ENCODE measurements at places on chromosomes 1 and 21.
A peak's percentile ranks its signal among the peaks of the same experiment; 100 is the strongest.

GRCh38 chr1:174217787-174218574 lies 58.7 kb downstream of the RABGAP1L start:
- DNase-seq = peak; percentile 30

- DNase-seq = peak; percentile 63
Observed at GRCh38 chr1:38183096-38183495, 136.5 kb upstream of the POU3F1 start.

GRCh38 chr1:108813326-108813725 lies 43.6 kb downstream of the AKNAD1 start:
- no peak for DNase-seq

DNA sequence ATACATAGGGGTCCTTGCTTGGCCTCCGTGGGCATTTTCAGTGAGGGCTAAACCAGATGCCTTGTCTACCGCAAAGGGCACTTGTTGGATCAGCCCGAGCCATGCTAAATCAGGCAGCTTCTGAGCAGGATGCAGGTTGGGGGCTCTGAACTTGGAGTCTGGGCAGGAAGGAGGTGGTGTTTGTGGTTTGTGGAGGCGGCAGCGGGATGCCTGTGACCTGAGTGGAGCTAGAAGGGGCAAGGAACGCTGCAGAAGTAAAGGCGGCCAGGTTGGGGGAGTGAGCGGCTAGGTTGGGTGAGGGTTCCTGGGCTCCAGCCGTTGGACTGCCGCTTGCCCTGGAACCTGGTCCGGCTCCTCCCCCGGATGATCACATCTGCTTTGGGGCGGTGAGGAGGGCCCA lies 183.9 kb downstream of the CAMTA1 start:
- no peak for DNase-seq

DNA sequence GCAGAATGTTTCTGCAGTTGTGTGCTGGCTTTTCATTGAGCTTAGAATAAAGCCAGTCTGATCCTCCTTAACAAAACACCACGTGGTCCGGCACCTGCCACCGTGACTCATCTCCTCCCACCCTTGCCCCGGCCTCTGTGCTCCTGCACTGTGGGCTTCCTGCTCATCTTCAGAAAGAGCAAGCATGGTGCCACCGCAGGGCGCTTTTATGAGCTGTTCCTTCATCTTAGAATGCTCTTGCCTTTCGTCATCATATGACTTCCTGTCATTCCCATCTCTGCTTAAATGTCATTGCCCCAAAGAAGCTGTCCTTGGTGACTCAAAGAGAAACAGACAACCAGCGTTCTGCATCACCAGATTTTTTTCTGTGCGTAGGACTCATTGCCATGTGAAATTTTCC lies 117.8 kb downstream of the HHAT start:
- no peak for DNase-seq

DNA sequence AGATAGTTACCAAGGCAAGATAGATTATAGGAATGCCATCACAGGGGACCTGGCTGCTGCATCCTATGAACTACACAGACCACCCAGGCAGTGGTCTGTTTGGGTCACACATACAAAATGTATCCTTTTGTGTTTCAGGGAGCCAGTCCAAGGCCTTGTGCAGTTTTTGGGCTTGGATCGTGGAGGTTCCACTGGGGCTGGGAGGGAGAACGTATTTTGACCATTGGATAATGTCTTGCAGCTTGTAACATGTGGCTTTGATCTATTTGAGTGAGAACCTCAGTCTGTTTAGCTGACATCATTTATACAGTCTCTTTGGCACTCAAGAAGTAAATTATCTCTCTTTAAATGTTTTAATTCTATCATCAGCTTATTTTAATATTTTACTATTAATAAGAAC lies 147.3 kb downstream of the DUSP10 start:
- DNase-seq = no peak

DNA sequence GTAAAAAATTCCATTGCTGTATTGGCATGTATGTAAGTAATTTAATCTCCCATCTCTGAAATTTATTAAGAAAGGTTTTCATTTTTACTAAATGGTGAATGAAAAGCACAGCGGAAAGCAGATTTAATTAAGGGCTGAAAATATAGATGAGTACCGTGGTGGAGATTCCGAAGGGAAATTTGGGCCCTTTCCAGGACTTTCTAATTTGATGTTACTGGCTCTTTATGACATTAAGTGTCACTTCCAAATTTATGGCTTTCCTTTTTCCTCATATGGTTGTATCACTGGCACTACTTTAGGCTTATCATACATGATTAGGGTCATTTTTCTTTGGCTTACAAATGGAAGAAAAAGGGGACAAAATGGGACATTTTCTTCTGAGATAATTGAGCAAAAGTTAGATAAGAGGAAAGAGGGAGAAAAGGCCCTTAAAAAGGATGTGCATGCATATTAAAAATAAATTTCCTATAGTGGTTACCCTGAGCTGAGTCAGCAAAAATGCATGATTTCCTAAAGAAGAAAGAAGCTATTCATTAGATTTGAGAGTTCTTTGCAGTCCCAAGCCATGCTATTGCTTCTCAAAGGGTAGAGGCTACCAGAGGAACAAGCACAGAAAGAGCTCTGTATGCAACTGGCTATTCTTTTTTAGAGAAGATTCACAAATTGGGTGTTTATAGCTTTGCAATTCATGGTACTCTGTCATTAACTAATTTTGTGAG lies 74.9 kb upstream of the CNIH3 start:
- DNase-seq = no peak

DNA sequence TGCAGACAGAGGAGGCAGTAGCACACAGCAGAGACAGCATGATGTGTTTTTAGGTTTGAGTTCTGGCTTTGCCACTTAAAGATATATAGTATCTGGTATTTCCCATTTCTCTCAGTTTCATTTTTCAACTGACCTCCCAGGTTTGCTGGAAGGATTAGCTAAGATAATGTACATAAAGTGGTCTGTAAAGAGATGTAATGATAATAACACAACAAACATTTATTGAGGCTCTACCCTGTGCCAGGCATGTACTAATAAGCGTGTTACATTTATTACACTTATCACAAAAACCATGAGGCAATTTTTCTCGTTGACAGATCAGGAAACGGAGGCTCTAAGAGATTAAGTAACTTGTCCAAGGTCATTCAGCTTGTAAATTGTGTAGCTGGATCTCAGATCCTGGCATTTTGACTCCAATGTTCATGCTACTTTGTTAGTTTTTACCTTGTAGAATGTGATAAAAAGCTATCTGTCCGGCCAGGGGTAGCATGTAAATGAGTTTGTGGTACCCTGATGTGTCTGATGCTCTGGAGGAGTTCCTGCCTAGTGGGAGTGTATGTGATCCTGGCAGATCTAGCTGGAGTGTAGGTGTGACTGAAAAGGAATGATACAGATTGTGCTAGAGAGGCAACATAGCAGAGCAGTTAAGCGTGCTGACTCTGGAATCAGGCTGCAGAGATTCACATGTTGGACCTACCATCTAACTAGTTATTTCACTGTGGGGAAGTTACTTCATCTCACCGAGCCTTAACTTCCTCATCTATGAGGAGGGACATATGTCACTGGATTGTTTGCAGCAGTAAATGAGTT lies 146.6 kb downstream of the VPS13D start:
- no peak for DNase-seq

DNA sequence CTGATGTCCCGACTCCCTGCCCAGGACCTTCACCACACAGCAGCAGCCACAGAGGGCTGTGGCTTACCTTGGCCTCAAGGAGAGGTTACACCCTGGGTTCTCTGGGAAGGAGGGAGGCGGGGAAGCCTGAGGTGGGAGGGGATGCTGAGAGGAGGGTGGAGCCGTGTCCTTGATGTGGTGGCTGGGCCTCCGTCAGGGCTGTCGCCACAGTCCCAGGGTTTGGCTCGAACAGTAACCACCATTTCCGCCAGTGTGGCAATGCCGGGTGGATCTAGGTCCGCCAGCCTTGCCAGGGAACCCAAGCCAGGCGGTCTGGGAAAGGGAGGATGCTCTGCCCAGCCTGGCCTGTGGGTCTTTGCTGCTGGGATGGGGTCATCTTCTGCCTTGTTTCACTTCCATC lies 18.4 kb upstream of the CDCA8 start:
- no peak for DNase-seq

DNA sequence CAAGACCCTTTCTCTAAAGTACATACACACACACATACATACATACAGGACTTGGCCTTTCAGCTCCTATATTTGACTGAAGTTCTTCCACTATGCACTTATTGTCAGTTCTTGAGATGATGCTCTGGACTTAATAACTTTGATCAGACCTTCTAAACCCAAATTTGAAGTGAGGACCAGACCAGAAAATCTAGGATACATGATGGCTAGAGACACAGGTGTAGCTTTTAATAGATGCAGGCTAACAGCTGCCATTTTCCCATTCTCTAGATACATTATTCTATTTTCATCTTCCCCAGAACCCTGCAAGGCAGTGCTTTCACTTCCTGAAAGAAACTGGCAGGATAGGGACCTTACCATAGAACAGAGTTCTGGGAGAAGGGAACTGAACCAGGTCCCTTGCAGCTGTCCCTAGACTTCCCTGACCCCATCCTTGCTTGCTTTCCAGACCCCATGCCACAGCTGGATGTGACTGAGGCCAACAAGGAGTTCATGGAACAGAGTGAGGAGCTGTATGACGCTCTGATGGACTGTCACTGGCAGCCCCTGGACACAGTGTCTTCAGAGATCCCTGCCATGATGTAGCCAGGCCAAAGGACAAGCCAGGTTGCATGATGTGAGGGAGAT lies 14.9 kb upstream of the RAB42 start:
- DNase-seq = no peak

DNA sequence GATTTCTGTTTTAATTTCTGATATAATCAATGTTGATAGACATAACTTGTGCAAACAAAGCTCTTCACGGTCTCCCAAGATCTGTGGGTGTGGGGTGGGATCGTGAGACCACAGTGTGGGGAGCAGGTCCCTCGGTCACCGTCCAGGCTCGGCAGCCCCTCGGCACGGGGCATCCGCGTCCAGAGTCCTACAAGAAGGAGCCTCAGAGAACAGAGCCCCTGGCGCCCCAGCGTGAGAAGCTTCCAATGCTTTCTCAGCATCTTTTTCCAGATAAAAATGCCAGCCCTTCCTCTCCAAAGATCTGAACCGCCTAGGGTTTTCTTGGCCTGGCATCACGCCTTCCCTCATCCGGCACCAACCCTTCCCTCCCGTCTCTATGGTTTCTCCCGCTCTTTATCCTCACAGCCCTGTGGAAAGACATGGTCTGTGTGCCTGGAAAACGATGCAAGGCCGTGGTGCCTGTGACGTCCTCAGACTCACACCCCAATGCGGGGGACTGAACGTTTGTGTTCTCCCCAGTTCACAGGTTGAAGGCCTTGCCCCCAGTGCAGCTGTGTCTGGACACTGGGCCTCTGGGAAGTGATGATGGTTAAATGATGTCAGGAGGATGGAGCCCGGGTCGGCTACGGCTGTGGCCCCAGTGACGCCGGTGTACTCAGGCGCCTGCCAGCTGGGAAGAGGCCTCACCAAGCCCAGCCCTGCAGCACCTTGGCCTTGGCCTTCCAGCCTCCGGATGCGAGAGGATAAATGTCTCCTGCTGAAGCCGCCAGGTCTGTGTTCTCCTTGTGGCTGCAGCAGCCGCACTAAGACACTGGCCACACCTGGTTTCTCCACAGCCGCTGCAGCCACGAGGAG lies 45.9 kb upstream of the COL6A2 start:
- no peak for DNase-seq

GRCh38 chr1:92817986-92818764 lies 13.7 kb upstream of the RPL5 start:
- no peak for DNase-seq

DNA sequence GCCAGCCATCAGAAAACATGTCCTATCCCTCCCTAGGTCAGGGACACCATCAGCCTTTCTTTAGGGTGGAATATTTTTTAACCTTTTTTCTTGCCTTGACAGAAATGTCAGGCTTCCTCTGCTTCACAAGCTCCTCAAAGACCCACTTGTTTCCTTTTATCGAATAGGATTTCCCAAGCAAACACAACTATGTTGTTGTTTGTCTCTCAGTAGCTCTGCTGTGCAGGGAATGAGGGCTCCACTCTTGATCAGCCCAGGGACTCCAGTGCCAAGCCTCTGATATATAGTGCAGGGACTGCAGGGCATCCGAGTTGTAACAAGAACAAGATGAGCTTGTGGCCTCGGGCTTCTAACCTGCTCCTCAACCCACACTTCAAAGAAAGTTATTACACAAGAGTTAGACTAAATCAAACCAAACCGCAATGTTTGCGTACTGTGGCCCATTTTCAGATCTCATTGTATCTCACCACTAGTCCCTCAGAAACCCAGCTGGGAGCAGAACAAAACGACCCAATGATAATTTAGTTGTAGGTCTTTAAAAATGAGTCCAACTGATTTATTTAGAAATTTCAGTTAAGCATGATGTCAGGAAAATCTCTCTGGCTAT lies 108.1 kb downstream of the ATG4C start:
- no peak for DNase-seq

GRCh38 chr21:42127164-42128150 lies 56.3 kb downstream of the UMODL1 start:
- DNase-seq = no peak

GRCh38 chr1:79373481-79374125 lies 367.1 kb upstream of the ADGRL4 start:
- DNase-seq = no peak

- no peak for DNase-seq
Observed at GRCh38 chr1:234606784-234607108, 3.2 kb downstream of the IRF2BP2 start.

DNA sequence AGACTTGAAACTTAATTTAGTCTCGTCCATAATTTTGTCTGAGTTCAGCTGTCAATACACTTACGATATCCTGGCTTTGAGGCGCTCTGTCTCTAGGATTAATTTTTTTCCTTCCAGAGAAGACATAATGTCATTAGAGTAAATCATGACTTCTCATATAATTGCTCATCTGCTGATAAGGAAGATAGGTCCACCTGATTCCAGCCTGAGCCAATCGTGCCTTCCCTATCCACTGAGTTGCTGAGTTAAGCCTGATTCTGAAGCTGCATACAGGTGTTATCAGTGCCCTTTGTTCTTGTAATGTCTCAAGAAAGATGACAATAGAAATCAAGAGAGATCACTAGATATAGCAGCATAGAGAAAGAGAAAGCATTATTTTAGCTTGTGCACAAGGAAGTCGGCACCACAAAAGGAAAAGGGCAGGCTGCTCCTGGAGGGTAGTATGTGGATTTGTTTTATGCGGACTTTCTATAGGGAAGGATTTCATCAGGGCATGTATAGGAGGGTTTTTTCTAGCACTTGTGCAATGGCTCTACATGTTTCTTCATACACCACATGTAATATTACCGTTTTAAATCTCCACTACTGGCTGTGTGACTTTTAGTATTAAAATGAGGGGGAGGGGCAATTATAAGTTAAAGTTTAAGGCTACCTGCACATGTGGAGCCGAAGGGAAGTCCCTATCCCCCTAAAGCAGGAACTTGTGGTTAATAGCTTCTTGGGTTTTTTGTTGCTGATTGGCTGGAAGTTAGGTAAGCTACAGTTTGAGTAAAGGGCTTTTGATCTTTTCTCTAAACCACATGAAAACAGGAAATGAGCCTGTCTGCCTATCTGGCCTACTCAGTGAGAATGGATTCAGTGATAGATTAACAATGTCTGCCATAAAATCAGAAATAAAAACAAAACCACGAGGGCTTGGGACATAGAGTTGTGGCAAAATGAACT lies 133.4 kb downstream of the PLPPR5 start:
- no peak for DNase-seq
